Activated gamma-delta T cell (primary cell): ENCODE measurements at places on chromosomes 12 and 14.

DNA sequence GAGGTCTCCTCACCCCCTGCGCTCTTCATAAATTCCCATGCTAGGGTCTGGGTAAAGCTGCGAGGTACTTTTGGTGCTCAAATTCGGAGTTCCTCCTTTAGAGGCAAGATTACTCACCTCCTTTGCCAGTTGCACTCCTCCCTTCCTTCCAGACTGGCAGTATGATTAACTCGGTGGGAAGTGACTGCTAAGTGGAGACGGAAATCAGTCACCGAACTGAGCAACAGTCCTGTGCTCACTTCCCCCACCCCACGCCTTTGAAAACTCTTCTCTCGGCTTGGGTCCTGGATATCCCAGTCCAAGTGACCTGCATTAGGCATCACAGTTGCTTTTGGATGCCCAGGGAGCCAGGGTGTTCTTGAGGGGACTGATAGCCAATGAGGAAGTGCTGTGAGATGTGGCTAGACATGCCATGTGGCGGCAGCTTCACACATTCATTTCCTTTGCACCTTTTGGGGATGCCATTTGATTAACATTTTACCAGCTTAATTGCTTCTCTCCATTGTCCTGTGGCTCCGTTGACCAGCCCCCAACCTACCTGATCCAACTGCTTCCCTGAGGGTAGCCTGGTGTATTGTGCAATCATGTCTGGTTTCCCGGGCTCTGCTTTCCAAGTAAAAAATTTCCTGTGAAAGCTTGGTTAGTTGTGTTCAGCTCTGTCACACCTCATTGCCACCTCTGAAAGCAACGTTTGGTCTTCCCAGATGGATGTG, 840 bp downstream of the PNP start:
- DNase-seq, result no peak

DNA sequence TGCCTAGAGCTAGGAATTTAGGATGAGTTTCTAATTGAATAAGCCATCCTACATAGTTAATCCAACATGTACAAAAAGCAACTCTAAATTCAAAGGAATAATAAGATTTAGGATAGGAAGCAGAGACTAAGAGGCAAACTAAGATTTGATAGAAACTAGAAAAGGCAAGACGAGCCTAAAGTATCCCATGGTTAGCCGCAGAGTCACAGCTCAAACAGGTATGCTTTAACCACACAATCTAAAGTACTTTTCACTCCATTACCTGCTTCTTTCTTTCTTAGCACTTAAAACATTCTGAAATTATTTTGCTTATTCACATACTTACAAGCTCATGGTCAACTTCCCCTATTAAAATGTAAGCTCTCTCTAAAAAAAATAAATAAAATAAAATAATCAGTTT, 51.8 kb downstream of the OTOGL start:
- DNase-seq, result no peak

GRCh38 chr12:127077262-127078045, 1189.5 kb upstream of the TMEM132C start:
- no peak for DNase-seq

- DNase-seq, result no peak
These were observed 38.7 kb upstream of the CRY1 start for GRCh38 chr12:107131832-107132616.

DNA sequence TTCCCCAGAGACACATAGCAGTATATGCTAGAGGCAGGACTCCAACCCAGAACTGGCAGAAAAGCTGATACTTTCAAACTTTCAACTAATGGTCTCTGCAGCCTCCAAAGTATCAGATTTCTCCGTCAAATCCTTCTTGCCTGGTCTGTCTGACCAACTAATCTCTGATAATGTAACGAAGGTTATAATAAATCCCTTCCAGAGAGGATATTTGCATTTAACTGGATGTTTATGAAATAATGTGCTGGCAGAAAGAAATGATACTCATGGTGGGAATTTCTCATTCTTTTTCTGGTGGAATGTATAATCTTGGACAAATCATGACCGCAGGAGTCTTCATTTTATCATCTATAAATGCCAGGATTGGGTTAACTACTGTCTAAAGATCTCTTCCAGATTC, 860.3 kb downstream of the DIO2 start:
- no peak for DNase-seq

DNA sequence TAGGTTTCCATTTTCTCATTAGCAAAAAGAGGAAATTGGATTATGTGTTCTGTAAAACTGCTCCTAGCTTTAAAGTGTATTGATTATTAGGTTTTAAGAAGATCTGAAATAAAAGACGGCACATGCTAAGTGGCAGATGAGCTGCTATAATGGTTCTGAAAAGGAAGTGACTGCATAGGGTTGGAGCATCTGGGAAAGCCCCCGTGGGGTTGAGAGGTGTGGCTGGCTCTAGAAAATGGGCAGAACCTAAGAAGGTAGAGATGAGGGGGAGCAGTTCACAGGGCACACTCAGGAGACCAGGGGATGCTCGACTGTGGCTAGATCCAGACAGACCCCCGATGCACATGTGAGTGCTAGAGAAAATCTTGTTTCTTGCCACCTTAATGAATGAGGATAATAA, 1.9 kb downstream of the IFNG-AS1 start:
- no peak for DNase-seq

GRCh38 chr12:86826051-86826450, 569.9 kb upstream of the MGAT4C start:
- no peak for DNase-seq
